ENCODE measurements at places on chromosomes 11 and 22.

GRCh38 chr11:130830566-130830965 lies 85.7 kb downstream of the SNX19 start:
- no peak for DNase-seq

DNA sequence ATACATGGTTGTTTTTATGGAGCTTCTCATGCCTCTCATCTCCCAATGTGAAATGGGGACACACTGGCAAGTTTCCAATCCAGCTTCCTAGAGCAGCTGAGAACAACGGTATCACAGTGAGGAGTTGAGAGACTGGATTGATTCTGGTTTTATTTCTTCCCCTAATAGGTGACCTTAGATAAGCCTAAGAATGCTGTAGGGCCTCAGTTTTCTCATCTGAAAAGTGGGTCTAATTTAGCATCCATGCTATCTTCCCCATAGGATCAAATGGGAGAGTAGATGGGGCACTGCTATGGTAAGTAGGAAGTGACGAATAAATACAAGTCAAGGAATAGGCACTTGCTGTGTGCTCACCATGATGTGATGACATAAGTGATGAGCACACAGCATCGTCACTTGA lies 61.1 kb upstream of the PHOX2A start:
- no peak for DNase-seq

DNA sequence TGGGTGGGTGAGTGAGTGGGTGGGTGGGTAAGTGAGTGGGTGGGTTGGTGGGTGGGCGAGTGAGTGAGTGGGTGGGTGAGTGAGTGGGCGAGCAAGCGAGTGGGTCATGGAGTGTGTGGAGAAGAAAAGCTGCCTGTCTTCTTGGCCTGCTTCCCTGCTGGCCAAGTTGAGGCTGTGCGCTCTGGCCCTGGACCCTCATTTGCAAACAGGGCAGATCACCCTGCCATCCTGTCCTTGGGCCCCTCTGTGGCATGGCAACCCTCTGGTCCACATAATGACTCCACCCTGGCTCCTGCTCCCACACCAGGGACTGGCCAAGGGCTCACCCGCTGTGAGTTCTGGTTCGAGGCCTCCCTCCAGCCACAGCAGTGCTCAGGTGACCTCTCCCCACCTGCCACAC lies 35.1 kb downstream of the CAPN1 start:
- no peak for DNase-seq

GRCh38 chr11:65315204-65315865 lies 669 bp downstream of the CDC42EP2 start:
- peak; percentile 71 for DNase-seq

DNA sequence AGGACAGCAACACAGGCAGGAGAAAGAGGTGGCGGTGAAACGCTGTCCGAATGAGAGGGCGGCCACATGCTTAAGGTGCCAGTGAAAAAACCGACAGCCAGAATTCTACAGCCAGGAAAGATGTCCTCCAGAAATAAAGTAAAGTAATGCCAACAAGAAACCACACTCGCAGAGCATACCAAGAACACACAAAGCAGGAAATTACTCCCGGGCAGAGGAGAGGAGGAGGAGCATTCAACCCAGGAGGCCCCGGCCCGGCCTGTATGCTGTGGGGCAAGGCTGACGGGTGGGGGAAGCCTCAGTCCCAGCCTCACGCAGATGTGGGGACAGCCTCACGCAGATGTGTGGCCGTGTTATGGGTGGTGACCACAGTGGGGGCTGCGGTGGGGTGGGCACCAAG lies 28.0 kb downstream of the CHID1 start:
- no peak for DNase-seq

DNA sequence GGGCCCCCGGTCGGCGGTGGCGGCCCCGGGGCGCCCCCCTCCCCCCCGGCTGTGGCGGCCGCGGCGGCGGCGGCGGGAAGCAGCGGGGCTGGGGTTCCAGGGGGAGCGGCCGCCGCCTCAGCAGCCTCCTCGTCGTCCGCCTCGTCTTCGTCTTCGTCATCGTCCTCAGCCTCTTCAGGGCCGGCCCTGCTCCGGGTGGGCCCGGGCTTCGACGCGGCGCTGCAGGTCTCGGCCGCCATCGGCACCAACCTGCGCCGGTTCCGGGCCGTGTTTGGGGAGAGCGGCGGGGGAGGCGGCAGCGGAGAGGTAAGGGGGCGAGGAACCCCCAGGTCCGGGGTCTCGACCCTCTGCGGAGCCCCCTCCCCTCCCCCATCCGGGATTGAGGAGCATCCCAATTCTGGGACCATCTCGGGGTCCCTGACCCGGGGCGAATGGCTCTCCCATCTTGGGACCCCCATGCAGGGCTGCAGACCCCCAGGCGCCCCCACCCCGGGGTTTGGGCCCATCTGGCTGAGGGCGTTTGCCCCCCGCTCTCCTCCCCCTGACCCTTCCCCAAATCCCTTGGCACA lies 431 bp downstream of the KMT2A start:
- no peak for DNase-seq

- DNase-seq: no peak
These were observed 8.8 kb downstream of the ZBTB16 start for GRCh38 chr11:114068327-114068726.

DNA sequence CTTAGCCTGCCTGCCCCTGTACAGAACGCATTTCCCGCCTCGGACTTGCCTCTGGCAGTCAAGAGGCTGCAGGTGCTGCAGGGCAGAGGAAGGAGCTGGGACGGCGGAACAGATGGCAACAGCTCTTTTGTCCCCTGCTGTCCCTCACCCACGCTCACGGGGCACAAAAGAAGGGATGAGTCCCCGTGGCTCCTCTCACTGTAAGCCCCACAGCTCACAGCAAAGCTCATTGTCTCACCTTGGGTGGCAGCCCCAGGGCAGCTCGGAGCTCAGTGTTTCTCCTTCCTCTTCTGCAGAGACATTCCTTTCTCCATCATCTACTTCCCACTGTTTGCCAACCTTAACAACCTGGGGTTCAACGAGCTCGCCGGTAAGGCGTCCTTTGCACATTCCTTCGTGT lies 24.3 kb downstream of the SLC25A18 start:
- no peak for DNase-seq

- no peak for DNase-seq
These were observed 3.8 kb upstream of the TUT1 start for GRCh38 chr11:62595124-62595523.

GRCh38 chr11:100940111-100940510 lies 189.5 kb downstream of the PGR start:
- no peak for DNase-seq

DNA sequence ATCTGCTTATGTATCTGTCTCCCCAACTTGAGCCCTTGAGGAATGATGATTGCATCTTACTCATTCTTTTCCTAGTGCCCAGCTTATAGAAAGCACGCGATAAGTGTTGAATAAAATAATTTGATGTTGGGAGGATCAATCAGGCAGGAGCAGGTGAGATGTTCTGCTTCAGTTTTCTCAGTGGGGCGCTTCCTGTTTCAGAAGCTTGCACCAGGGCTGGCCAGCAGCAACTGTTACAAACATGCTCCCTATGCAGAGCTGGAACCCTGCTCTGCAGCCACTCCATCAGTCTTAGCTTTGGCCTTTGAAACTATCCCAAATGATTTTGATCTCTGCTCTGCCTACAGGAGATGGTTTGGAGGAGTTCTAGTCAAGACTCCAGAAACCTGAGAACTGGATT lies 3.9 kb downstream of the ENDOD1 start:
- DNase-seq: no peak

DNA sequence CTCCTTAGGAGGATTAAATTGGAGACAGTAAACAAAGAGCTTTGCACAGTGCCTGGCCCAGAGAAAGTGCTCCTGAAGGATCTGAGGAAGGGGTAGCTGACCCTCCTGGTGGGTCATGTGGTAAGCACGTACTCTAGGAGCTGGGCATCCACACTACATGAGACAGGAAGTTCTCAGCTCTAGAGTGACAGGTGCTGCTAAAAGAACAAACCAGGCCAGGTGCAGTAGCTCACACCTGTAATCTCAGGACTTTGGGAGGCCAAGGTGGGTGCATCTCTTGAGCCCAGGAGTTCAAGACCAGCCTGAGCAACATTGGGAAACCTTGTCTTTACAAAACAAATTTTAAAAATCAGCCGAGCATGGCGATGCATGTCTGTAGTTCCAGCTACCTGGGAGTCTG lies 13.1 kb downstream of the SLC43A1 start:
- no peak for DNase-seq

- DNase-seq: peak; percentile 6
These were observed 453 bp downstream of the GAS2 start for GRCh38 chr11:22666688-22667439.

DNA sequence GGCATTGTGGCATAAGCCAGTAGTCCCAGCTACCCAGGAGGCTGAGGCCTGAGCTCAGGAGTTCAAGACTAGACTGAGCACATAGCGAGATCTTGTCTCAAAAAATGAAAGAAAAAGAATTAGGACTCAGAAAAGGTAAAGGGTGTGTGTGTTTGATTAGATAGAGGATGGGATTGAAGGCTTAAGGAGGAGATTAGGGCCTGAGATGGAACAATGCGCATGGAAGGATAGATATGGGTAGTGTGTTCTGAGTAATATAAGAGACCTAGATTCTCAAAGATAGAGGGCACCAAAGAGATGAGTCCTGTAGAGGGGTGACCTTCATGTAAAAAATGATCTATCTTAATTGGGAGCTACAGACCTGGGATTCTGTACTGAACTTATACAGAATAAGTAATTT lies 17.3 kb upstream of the RAB30 start:
- DNase-seq: no peak

GRCh38 chr11:27612932-27613880 lies 87.0 kb downstream of the BDNF start:
- DNase-seq: no peak

DNA sequence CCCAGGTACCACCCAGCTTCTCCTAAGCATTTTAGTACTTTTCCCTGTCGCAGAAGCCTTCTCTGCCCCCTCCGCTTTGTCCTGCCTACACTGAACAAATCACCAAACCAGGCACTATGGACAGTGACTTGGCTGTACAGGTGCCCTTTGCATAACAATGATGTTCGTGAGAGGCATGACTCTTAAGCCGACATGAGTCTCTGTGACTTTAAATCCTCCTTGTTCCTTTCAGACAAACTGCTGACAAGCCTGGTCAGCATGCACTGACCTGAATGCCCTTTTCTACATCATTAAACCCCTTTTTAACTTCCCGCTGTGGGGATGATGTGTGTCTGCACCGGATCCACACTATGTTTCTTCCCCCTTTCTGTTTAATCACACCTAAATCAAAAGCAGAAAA lies 16.6 kb downstream of the CAVIN3 start:
- DNase-seq: no peak

DNA sequence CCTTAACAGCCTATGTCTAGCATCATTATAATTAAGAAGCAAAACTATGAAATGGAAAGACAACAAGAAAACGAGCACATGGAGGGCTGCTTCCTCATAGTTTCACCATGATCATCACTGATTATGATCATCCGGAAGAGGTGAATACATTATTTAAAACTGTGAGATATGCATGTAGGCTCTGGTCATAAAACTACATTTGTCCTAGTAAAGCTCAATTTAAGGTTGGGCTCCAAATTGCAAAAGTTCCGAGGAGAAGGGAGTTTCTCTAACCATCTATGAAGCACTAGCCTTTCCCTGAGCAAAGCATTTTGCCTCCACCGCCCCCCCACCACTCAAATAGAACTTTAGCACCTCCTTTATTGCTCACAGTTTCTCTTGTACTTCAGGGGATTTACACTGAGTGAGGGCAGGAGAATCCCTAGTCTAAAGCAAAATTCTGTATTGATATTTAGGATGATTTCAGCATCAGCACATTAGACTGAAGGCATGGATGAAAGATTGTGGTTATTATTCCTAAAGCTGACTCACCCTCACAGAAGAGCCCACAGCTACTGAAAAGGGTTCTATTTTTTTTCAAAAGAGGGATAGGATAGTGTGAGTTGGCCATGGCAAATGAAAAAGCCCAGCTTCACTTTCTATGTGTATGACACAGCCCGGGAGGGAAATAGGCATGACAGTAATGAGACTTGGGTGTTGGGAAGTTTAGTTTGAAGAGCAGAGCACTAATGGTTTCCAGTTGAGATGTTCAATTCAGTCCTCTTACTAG lies 203.4 kb downstream of the CADM1 start:
- DNase-seq: no peak

- no peak for DNase-seq
These were observed 5.6 kb downstream of the INPPL1 start for GRCh38 chr11:72229925-72230763.

DNA sequence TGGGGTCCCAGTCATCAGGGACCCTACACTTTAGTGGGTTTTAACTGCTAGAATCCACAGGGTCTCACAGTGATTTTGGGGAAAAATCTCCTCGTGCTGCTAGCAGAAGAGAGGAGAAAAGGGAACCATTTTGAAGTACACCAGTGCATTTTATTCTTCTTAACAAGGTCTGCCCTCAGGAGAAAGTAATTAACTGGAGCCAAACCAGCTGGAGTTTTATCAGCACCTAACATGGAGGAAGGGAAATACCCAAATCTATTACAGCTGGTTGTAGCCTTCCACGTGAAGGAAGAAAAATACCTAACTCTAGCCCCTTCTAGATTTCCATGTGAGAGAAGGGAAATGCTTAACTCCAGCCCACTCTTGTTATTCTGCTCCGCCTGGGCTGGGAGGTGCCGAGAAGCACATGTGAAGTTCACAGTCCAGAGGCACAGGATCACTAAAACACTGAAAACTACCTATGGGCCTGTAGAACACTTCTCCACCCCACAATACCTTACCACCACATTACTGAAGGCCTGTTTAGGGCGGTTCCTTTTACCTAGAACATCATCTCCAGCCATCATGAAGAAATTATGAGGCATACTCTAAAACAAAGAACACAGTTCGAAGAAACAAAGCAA lies 31.3 kb upstream of the TEAD1 start:
- no peak for DNase-seq

GRCh38 chr22:30731658-30732057 lies 37.0 kb downstream of the OSBP2 start:
- no peak for DNase-seq

DNA sequence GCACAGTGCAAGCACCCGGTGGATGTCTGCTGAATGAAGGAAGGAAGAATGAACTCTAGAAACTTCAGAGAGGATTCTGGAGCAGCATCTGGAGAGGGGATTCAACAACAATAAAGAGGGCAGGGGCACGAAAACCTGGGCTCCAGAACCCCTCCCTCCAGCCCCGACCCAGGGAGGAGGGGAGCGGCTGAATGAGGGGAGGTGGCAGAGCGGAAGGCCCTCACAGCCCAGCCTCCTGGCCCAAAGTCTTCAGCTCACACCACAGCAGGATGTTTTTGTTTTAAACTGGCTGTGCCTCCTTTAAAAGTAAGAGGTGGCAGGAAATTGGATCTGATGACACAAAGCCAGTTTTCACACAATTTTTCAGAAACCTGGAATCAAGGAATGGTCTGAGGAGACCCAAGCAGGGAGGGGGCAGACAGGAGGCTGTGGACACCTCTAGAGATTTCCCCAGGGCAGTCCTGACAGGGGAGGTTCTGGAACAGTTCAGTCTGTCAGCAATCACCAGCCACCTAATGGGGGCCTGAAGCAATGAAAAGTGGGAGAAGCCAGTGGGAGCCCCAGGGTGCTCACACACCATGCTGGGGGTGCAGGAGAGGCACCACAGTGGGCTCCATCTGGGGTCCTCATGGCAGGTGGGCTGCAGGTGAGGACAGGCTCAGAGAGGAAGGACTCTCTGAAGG lies 44.4 kb upstream of the TCF20 start:
- DNase-seq: no peak
